ENCODE measurements at places on chromosomes 13 and 19. TPM values are rescaled to one million over a fixed set of nuclear protein-coding genes. Genes with fewer than 3 reads are reported as not detected.

GRCh38 chr13:91347996-91348905 is 764 bp downstream of the MIR17HG start:
- DNase-seq, result peak; percentile 79

The PBX4 gene
- total RNA-seq, result 9.6 TPM

GRCh38 chr19:44777715-44778347 is at the start of gene CBLC:
Gene CBLC, plus strand, starts transcription at chr19:44777890. Its CDS starts 42 bp downstream, at chr19:44777932.
- DNase-seq, result no peak

GRCh38 chr19:45601524-45602374 is at the start of gene GPR4:
Gene GPR4, minus strand, starts transcription at chr19:45602212. Its CDS starts 10,346 bp downstream, at chr19:45591866.
- DNase-seq, result no peak

DNA sequence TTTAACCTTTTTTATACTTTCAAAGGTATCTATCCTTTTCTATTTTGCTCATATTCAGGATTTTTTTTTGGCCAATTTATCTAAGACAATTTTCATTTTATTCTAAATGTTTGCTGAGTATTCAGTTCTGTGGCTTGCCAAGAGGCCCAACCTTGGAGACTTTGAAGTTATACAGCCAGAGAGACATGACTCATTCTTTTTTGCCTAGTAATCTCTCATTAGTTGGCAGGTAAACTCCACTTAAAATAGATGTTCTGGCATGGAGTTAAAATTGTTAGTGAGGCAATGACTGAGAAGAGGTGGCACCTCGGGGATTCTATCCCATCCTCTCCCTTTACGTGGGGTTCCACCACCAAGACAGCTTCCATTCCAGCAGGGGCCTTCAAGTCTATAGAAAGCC is 213.8 kb downstream of the KCTD12 start:
- DNase-seq, result no peak

The SKA3 gene
- total RNA-seq, result 51.8 TPM

The C13orf42 gene
- not detected for total RNA-seq

The RNF113B gene
- total RNA-seq, result not detected

The CCL25 gene
- total RNA-seq, result 0.30 TPM

The DIAPH3 gene
- total RNA-seq, result 21.0 TPM

The MAP3K10 gene
- 8.3 TPM for total RNA-seq

GRCh38 chr19:18906605-18907519 is 10.9 kb upstream of the CERS1 start:
- no peak for DNase-seq

- no peak for DNase-seq
These were observed 73.5 kb upstream of the C13orf46 start for GRCh38 chr13:114047358-114047881.

GRCh38 chr19:52590728-52591127 is 20.6 kb downstream of the ZNF701 start:
- DNase-seq, result no peak

GRCh38 chr13:25659091-25659795 is 287.5 kb downstream of the ATP8A2 start:
- no peak for DNase-seq

DNA sequence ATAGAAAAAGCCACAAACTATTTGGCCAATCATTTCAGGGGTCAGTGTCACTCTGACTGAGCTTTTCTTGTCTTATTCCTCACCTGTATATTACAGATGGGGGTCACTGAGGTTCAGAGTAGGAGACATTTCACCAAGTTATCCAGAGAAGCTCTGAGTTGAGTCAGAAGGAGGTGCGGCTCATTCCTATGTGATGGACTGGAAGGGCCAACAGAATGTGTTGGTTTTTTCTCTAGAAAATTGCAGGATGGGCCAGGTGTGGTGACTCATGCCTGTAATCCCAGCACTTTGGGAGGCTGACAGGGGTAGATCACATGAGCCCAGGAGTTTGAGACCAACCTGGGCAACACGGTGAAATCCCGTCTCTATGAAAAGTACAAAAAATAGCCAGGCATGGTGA is 24.5 kb upstream of the ZNF83 start:
- no peak for DNase-seq

GRCh38 chr13:106850973-106851650 is 283.2 kb upstream of the ARGLU1 start:
- DNase-seq, result no peak

DNA sequence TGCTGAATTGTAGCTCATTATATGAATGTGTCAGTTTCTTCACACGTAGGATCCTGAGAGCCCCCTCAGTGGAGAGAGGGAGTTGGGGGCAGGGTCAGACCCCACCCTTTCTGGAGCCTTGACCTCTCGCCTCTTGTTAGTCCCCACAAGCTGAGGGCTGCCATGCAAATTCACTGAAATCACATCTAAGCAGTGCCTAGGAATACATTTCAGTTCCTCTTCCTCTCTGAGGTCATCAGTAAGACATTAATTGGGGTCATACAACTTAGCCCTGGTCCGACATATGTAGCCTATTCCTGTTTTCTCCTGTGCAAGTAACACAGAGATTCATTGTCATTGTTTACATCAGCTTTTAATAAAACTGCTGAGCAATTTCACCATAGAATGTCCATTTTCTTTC is 30.0 kb downstream of the MYO9B start:
- DNase-seq, result no peak

- DNase-seq, result peak; percentile 26
These were observed 997 bp upstream of the SAMD4B start for GRCh38 chr19:39341129-39341718.

DNA sequence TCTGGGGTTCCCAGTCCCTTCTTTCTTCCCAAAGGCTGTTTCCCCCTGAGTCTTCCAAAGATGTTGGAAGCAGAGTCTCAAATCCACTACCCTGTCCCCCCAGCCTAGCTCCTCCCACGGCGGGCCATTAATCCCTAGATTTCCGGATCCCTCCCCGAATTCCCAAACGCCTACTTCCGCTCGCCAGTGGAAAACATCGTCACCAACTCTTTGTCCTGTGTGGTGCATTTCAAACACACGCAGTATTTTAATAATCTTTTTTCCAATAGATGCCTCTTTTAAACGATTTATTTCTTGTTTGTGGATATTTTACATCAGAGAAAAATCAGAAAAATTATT is 610 bp downstream of the ZNF791 start:
- DNase-seq, result no peak

The ZNF546 gene
- 3.8 TPM for total RNA-seq

DNA sequence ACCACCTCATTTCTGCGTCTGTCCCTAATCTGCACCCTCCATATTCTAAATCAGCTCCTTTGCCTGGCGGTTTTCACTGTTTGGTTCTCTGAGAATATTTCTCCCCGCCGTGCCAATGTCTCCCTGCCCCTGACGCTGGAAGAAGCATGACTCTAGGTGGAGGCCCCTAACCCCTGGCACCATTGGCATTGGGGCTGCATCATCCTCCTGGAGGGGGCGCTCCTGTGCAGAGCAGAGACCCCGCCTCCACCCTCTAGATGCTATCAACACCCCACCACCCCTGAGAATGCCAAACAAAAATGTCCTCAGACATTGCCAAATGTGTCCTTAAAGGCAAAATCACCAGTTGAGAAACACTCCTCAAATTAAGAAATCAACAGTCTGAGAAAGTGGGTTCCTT is 6.5 kb downstream of the ZSCAN5B start:
- no peak for DNase-seq

DNA sequence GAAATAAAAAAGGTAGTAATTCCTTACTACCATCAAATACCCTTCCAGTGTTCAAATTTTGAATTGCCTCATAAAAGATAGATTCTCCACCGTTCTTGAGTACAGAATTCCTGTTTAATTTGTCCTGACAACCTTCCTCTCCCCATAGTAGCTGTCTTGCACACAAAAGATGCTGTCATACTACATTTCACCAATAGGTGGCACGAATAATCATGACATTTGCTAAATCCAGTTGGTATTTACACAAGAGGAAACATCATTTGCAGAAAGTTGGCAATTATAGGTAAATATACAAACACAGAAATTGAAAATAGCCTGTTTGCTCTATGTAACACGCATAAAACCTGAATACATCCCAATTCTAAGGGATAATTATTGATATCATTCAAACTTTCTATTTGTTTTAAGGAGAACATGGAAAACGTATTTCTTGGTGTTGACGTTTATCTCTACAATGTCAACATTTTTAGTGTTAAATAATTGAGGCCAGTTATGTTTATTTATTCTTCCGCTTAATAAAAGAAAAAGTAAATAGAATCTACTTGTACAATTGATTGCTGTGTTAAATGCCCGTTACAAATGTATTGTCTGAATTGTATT is 58.3 kb upstream of the CLDN10 start:
- no peak for DNase-seq

DNA sequence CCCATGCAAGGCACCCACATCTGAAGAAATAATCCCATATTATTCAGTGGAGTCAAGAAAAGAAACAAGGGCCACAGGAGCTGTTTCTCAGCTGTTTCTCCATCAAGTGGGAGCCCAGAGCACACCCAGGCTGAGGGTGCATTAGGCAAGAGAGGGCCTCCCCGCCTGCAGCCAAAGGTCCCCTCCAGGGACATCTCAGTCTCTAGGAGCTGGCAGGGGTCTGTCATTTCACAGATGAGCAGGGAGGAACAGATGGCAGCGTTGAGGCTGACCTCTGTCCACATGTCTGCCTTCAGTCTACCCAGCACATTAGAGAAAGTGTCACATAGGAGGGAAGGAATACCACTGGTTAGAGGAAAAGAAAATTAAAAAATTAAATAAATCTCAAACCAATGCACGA is 157.7 kb downstream of the ZNF536 start:
- no peak for DNase-seq

- peak; percentile 38 for DNase-seq
These were observed 67.3 kb downstream of the DOCK9 start for GRCh38 chr13:98910501-98910951.

DNA sequence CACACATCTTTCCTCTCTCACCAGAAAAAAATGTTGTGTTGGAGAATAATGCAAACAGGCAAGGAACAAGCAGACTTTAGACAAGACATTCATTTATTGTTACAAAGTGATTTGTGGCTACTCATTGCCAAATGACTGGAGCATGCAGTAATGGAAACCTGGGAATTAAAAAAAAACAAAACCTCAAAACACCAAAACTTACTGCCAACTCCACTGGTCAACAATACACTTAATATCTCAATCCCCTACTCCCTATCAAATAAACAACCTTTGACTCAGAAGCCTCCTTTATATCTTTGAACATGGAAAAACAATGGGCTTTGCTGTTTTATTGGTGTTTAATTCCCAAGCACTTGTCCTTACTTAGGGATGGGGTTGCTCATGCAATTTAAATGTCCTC is 112.8 kb downstream of the POSTN start:
- DNase-seq, result no peak

DNA sequence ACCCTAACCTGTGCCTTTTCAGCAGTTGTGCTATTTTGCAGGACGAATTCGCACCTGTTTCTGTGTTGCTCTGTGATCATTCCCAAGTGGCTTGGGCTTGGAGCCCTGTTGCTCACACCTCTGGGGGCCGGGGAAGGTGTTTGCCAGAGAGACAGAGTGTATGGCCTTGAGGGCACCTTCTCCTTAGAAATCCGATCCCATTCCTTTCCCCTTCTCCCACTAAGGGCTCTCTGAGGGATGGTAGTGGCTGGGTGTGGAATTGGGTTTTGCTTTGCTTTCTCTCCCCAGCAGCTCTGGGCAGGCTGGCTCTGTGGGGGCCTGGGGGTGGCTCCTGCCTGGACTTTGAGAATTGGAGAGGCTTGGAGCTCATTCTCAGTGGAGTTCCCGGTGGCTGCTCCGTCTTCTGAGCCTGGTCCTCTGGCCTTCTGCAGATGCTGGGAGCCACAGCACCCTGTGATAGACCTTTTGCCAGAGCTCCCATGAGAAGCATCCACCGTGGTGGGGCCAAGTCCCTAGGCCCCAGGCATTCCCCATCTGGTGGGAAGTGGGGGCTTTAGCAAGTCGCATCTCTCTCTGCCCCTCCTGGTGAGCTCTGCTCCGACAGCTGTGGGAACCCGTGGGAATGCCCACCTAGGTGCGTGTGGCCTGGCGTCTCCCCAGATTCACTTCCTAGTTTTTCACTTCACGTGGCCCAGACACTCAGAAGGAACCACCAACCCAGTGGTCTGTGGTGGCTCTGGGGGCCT is 26.1 kb downstream of the ATP11A start:
- no peak for DNase-seq

- DNase-seq, result no peak
These were observed 17.9 kb downstream of the COG3 start for GRCh38 chr13:45482571-45483173.

The EFNB2 gene
- 0.06 TPM for total RNA-seq

DNA sequence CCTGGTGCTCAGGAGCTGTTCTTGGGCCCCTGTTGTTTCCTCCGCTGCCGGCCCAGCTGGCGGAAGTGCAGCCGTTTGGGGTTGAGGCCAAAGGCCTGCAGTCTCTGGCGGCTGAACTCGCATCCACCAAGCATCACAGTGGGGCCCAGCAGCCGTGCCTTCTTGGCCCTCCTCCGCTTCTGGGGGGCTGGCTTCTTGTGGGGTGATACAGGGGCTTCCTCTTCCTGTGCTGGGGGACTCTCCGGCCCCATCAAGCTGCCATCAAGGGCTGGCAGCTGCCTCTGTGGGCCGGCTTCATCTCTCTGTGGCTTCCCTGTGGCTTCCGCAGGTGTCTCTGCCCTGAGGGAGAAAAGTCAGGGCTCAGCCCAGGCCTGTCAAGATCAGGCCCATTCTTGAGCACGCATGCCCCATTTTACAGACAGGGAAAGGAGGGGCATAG is 10.3 kb downstream of the ATG4D start:
- DNase-seq, result peak; percentile 80

The KIR3DL2 gene
- 0.18 TPM for total RNA-seq

GRCh38 chr13:38687246-38688229 is 661 bp downstream of the FREM2 start:
- peak; percentile 2 for DNase-seq

- no peak for DNase-seq
These were observed 34.2 kb downstream of the TDRD3 start for GRCh38 chr13:60431108-60431700.

The DLEU7 gene
- total RNA-seq, result not detected

DNA sequence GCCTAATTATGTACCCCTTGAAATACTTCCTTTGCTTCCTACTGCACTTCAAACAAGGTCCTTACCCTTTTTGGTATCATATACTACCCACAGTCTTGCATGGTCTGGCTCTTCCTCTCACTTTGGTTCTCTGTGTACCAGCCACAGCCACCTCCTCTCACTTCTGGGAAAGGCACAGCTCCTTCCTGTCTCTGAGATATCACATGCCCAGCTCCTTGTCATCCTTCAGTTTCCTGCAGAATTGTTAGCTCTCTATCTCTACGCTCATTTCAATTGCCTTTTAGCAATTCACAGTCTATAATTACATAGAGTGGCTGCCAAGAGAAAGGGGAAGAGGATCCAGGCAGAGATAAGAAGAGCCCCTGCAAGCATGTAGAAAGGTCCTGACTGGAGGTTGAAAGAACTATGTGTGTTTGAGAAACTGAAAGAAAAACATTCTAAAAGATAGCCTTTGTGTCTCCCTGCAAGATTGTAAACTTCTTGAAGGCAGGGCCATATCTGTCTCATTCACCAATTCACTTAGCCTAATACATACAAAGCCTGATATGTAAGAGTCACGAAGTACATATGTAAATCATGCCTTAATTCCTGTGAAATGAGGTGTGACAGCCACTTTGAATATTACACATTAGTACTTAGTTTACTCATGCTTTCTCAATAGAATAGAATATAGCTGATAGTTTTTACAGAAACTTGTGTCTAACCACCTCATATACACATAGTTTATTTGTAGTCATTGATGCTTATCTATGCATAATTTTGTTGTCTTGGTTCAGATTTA is 933.1 kb downstream of the DIAPH3 start:
- DNase-seq, result no peak

All from activated naive CD8-positive, alpha-beta T cell treated with anti-CD3 and anti-CD28 coated beads for 36 hours (primary cell).